Adipocyte (in vitro differentiated cells): ENCODE measurements at places on chromosomes 3 and 15.

GRCh38 chr3:1908651-1909445 lies 189.8 kb upstream of the CNTN4 start:
- DNase-seq: no peak

DNA sequence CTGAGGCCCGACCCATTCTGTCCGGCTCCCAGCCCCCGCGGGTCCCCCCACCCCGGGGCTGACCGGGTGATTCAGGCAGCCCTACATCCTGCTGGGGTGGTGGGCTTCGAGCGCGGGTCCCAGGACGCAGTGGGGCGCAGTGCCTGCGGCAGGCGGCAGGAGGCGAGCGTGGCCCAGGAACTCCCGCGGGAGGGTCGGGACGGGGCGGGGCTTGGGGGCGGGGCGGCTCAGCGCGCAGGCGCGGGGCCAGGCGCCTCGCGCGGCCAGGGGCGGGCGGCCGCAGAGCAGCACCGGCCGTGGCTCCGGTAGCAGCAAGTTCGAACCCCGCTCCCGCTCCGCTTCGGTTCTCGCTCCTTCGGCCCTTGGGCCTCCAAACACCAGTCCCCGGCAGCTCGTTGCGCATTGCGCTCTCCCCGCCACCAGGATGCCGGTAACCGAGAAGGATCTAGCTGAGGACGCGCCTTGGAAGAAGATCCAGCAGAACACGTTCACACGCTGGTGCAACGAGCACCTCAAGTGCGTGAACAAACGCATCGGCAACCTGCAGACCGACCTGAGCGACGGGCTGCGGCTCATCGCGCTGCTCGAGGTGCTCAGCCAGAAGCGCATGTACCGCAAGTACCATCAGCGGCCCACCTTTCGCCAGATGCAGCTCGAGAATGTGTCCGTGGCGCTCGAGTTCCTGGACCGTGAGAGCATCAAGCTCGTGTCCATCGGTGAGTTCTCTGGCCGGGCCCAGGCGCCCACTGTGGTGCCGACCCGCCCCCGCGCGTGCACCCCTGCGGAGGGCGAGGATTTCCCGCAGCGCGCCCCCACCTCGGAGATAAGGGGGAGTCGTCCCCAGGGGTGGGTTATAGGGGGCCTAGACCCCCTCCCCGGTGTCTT lies at the start of gene FLNB:
Gene FLNB, plus strand, starts transcription at position 282 of the 885 bp plus-strand sequence. Its CDS starts 143 bp downstream, at position 425.
- DNase-seq: peak; percentile 92

GRCh38 chr3:143726727-143727126 lies 121.5 kb downstream of the SLC9A9 start:
- DNase-seq: peak; percentile 30

DNA sequence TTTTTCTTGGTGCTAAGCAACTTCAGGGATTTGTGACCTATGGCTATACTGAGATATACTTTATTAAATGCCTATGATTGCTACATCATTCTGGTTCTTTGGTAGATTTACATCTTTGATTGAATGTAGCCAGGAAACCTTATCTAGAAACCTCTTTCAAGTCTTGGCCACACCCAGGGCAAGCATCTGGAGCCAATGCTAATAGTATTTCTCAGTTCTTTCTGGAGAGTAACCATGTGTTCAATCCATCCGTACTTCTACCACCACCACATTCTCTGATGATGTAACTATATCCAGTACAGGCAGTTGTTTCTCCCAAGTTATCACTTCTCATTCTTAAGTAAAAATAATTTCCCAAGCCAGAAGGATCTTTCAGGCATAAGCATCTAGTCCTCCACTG lies 69.0 kb downstream of the NME9 start:
- DNase-seq: no peak

DNA sequence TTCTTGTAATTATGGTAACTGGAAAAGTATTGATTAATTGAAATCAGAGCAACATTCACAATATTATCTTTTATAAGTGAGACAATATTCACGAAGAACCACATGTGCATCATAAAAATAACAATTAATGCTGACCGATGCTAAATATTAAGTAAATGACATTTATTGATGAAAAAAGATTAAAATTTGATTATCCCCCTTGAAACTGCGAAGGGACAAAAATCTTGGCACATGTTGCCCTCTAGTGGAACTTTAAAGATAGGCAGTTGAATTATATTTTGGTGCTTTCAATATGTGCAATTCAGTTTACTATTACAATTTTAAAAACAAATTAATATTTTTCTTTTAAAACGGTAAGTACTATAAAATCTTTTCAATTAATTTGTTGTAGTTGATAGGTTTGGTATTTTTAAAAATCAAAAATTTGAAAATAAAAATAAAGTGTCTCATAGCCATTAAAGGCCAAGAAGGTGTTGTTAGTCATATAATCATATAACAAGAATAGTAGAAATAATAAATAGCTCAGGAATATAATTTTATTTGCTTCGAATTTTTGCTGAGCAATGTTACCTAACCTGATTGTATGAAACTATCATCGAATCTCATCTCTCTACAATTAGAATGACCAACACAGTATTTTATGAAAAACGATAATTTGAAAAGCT lies 270.2 kb downstream of the ROBO1 start:
- DNase-seq: peak; percentile 65

GRCh38 chr3:152772674-152773225 lies 62.2 kb upstream of the P2RY1 start:
- no peak for DNase-seq

- no peak for DNase-seq
Observed at GRCh38 chr15:48695827-48696573, 50.5 kb upstream of the FBN1 start.

DNA sequence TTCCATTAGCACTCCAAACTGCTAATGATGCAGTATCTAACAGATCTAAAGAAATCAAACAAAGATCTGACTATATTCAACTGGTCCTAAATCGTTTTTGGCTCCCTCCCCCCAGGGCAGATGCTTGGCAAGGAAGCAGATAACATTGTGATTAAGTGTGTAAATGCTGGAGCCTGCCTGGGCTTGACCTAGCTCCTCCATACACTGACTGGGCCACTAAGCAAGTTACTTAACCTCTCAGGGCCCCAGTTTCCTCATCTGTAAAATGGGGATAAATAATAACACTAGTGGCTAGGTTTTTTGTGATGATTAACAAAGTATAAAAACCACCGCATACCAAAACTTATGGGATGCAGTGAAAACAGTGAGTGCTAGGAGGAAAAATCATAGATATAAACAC lies 9.2 kb downstream of the EID1 start:
- DNase-seq: no peak

DNA sequence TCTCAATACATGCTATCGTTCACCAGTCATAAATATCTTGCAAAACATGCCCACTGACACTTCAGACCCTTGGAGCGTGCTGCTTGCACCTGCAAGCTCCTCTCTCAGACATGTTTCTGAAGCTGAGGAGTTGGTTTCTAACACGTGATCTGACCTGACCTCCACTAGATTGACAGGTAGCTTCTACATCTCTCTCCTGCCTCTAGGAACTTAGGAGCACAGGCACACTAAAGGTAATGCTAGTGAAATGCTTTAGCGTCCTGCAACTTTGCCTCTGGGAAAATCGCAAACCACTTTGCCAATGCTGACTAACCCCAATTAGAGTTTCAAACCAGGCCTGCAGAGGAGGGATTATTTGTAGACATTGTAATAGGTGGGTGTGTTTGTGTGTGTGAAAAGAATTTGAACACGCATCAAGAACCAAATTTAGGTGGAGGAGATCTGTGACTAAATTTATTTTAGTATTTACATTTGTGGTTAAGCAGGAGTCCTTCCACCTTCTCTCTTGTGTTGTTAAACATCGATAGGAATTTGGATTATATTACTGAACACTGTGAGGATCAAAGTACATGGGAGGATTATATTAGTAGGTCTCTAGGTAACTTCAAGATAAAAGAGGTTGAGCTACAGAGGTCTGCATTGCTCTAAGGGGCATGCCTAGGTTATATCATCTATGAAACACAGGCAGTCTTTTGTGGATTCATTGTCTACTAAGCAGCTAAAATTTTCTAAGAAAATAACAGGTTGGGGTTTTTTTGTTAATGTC lies 86.7 kb upstream of the ZBED2 start:
- no peak for DNase-seq

GRCh38 chr3:182083112-182083511 lies 371.4 kb downstream of the SOX2 start:
- DNase-seq: no peak

DNA sequence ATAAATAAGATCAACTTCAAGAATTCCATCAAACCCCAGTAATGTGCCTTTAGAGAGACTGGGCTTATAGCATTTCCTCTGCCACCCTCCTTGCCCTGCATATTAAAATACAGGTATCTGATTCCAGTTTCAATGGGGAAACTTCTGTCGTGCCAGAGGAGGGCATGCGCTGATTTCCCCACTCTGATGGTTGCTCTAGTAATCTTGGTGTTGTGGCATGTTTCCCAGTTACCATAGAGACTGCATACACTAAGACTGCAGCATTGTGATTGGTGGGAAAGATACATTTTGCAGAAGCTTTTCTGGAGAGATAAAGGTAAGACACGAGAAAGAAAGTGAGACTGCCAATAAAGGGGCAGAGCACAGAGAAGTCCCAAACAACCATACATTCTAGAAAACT lies 225.6 kb downstream of the TIGIT start:
- peak; percentile 59 for DNase-seq
